ENCODE measurements at places on chromosomes 7 and 10.

DNA sequence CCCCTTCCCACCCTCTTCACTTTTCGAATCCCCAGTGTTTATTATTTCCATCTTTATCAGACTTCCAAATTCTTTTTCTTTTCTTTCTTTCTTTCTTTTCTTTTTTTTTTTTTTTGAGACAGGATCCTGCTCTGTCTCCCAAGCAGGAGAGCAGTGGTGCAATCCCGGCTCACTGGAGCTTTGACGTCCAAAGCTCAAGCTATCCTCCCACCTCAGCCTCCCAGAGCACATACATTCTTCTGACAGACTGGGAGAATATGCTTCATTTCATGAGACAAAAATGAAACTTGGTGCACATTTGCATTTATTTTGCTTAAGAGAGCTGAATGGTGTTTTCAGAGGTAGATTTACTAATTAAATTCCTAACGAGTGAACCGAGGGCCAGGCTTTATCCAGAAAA is 80.1 kb upstream of the FZD8 start:
- DNase-seq: no peak

- DNase-seq: no peak
These were observed 109.1 kb upstream of the CTTNBP2 start for GRCh38 chr7:117982071-117983055.

DNA sequence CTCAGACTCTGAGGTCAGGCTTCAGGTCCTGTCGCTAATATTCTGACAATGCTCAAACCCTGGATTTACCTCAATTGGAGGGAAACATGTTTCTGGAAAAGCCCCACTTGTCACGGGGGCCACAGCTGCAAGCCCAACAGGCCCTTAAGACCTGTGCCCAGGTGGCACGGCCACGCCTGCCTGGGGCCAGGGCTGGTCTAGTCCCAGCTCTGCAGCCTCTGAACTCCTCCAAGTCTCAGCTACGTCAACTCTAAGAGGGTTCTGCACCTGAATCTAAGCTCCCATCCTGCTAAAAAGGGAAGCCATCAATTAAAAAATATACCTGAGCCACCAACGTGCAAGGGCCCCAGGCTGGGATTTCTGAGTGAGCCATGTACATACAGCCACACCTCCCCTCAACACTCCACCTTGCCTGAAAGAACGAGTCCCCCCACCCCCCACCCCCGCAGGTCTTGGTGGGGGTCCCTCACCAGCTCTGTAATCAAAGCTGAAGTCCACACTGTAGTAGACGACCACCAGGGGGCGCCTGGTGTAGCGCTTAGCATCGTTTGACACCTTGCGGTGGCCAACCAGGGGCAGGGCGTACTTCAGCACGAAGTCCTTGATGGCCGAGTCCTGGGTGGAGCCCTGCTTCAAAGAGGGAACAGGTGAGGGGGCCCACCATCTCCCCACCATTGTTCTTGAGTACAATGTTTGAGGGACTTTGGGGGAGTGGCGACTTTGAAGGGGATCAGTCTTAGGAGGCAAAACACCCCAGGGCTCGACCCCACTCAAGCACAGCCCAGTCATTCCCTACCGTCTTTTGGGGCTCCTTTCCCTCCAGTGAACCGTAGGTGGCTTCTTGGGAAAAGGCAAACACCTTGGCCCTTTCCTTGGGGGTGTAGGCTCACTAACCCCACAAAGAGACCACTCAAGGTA is 22.6 kb downstream of the PDIA4 start:
- no peak for DNase-seq

GRCh38 chr10:30432622-30433305 is 1.2 kb upstream of the MAP3K8 start:
- DNase-seq: no peak

DNA sequence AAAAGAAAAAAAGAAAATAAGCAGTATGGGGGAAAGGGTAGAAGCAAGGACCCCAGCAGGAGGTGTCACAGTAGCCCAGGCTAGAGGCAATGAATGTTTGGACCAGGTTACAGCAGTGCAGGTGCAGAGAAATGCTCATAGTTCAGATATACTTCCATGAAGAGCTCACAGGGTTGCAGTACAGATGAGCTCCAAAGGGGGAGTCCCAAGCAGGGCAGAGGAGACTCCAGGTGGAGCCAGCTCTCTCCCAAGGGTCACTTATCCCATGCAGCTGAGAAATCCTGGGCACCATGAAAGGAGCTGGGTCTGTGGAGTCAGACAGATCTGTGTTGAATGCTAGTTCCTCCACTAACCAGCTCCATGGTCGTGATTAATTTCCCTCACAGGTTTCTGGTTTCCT is 174.9 kb downstream of the C7orf25 start:
- no peak for DNase-seq

- no peak for DNase-seq
These were observed 108.7 kb downstream of the PLCE1 start for GRCh38 chr10:94102436-94102835.

DNA sequence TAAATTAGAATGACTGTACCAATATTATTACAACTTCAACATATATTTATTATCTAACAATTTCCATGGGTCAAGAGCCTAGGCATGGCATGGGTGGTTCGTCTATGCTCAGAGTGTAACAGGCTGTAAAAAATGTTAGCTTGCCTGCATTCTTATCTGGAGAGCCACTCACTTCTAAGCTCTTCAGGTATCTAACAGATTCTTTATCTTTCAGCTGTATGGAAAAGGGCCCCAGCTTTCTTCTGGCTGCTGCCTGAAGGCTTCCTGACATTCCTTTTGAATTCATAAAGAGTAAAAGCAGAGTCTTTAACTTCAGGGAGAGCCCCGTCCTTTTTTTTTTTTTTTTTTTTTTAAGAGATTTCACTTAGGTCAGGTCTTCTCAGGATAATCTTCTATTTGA is 648.8 kb downstream of the NXPH1 start:
- no peak for DNase-seq

- DNase-seq: no peak
These were observed 79.4 kb upstream of the NXPH1 start for GRCh38 chr7:8353991-8354390.

GRCh38 chr10:69633673-69634635 is 3.9 kb downstream of the FAM241B start:
- no peak for DNase-seq

DNA sequence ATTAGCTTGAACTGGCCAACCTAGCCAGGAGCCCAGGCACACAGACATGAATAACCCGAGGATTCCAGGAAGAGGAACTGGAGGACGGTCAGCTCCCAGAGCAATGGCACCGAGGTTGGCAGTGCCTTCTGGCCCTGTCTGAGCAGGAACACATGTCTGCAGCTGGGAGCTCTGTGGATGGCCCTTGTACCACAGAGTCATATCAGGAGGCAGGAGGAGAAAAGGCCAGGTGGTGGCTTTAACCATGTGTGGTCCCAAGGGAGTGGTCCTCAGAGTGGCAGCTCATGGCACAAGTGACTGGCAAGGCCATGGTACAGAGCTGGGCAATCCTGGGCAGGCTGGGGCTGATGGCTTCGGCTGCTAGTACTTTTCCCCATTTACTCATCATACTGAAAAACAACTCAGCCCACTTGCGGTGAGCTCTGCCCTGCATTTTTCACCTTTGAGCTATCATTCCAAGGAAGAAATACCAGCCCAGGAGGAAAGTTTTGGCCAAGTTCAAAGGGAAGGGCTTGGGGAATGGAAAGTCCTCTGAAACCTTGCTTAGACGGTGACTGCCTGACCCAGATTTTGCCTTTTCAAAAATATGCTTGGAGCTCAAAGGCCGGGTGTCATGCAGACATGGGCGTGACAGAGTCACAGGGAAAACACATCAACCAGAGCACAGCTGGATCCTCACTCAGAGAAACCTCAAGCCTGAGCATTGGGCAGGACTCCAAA is 25.7 kb upstream of the LOXL4 start:
- no peak for DNase-seq
